Effector CD4-positive, alpha-beta T cell (primary cell): ENCODE measurements at places on chromosomes 12 and 14.

GRCh38 chr12:53533471-53533870 is 26.2 kb upstream of the NPFF start:
- DNase-seq, result no peak

DNA sequence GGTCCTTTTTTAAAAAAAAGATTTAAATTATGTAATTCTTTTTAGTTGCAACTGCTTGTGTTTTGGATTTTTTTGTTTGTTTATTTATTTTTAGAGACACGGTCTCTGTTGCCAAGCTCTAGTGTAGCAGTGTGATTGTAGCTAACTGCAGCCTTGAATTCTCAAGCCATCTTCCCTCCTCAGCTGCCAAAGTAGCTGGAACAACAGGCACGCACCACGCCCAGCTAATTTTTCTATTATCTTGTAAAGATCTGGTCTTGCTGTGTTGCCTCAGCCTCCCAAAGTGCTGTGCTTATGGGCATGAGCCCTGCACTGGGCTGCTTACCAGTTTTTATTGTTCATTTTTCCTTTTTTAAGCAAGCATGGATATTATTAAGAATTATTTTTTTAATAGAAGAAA is 10.6 kb upstream of the ART4 start:
- no peak for DNase-seq

- DNase-seq, result no peak
Observed at GRCh38 chr12:110639336-110640141, 25.6 kb downstream of the TCTN1 start.

- DNase-seq, result no peak
Observed at GRCh38 chr14:60514741-60515491, 6.0 kb downstream of the SIX6 start.

- DNase-seq, result no peak
Observed at GRCh38 chr12:105240228-105240627, 4.3 kb upstream of the APPL2 start.

GRCh38 chr14:44530475-44530874 is 23.4 kb upstream of the FSCB start:
- DNase-seq, result no peak

- DNase-seq, result no peak
Observed at GRCh38 chr12:100755186-100755585, 39.4 kb upstream of the ANO4 start.

GRCh38 chr14:53432378-53432802 is 279.3 kb upstream of the DDHD1 start:
- no peak for DNase-seq

DNA sequence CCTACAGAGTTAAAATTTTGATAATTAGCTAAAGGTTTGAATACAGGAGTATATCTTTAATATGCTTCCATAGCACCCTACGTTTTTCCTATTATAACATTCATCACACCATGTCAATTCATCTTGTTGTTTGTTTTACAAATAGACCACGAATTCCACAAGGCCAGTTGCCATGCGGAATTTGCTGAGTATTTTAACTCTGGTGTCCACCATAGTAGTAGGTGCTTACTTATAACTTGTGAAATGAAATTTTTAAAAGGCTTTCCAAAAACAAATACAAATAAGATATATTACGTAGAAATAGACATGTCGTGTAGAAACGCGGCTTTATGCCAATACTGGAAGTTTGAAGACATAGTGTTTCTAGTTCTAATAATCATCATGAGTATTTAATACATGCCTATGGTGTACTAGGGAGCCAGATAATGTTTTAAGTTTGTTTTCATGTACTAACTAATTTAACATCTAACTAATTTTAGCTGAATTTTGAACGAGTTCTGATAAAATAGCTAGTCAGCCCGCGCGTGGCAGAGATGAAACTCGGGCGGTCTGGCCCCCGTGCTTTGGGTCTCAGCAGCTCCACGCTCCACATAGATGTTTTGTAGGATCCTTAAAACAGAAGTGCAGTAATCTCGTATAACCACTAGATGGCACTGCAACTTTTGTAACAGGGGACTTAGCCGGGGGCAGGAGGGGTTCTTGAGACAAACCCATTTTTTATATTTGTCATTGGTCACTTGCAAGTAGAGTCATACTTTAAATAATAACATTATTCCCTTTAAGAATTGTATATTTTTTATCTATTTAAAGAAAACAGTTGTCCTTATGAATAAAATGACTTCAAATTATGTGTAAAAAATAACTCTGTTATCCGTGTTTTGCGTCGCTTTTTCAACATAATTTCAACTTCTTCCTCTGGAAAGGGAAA is 10.2 kb downstream of the CD69 start:
- peak; percentile 38 for DNase-seq

DNA sequence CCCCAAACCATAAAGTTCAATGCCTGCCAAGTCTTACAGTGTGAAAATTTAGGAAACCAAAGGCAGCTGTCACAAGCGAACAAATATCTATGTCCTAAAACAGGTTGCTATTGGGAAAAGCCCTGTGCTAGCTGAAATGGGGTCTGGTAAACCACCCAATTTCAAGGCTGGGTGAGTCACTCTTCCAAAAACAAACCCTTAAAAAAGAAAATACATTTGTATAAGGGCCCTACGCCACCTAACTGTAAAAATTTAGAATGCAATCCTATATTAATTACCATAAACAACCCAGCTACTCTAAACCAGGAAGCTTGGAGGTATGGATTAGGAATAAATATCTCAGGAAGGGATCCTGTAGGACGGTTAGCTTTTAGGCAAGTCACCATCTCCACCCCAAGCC is 32.1 kb downstream of the PRMT8 start:
- no peak for DNase-seq

- no peak for DNase-seq
Observed at GRCh38 chr12:10285919-10286318, 21.8 kb upstream of the KLRD1 start.

- DNase-seq, result no peak
Observed at GRCh38 chr12:28794211-28794610, 354.9 kb upstream of the FAR2 start.

DNA sequence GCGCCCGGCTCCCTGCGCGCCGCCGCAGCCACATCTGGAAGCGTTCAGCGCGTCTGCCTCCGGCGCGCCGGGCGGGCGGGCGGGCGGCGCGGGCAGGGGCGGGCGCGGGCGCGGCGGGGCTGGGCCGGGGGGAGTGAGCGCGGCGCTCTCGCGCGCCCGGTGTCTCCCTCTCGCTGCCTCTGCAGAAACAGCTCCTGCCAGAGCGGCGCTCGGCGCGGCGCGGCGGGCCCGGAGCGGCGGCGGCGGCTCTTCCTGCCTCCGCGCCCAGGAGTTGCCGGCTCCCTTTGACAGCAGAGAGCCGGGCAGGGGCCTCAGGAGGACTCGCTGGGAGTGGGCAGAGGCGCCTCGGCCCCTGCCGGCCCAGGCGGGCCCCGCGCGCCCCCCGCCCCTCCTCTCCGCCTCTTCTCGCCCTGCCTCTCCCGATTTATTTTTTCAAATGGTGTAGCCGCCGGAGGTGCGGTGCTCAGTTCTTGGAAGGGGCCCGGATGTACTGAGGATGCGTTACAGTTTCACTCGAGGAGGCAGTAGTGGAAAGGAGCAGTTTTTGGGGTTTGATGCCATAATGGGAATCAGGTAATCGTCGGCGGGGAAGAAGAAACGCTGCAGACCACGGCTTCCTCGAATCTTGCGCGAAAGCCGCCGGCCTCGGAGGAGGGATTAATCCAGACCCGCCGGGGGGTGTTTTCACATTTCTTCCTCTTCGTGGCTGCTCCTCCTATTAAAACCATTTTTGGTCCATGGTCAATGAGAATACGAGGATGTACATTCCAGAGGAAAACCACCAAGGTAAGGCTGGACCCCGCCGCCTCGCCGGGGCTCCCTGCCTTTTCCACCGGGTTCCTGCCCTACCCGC is at the start of gene CACNA1C:
TSS of gene CACNA1C (plus strand) at position 162 of the 853 bp plus-strand sequence. CDS start at position 738, 576 bp downstream.
- no peak for DNase-seq

- no peak for DNase-seq
Observed at GRCh38 chr12:27083861-27084394, 1.6 kb upstream of the C12orf71 start.

GRCh38 chr12:93042684-93043083 is 113.6 kb upstream of the EEA1 start:
- DNase-seq, result no peak

DNA sequence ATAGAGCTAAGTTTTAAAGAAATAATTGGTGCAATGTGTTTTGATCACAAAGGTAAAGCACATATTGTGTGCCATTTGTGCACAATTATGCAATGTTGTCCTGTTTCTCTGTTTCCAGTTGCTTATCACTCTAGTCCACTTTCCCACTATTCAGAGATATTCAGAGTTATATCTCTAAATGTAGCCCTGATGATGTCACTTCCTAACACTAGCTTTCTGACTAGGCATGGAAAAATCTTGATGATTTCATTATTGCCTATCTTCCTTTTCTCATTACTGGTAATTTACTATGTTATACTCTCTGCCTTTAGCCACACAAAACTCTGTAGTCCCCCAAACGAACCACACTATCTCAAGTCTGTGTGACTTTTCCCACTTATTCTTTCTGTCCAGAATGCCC is 221.2 kb downstream of the TRHDE start:
- DNase-seq, result no peak

DNA sequence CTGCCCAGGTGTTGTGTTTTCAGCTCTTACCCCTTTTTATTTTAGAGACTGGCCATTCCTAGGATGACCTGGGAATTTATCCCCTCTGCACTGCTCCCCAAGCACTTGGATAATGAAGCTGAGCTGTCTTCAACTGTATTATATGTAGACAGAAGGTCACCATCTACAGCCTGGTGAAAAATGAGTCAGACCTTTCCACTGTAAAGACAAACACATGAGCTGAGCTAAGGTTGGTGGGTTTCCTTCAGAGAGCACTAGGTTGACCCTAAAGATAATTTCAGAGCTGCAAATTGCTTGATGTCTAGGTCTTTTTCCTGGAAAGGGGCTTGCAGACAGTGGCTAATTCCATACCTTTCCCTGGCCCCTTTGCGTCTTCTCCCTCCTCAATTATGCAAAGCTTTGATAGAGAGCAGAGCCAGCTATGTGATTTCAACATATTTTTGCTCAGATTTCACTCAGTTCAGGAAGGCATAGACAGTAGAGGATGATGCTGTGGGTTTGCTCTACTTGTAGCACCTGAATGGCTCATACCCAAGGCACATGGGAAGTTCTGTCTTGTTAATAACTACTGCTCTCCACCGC is 9.2 kb upstream of the IKZF4 start:
- DNase-seq, result no peak

DNA sequence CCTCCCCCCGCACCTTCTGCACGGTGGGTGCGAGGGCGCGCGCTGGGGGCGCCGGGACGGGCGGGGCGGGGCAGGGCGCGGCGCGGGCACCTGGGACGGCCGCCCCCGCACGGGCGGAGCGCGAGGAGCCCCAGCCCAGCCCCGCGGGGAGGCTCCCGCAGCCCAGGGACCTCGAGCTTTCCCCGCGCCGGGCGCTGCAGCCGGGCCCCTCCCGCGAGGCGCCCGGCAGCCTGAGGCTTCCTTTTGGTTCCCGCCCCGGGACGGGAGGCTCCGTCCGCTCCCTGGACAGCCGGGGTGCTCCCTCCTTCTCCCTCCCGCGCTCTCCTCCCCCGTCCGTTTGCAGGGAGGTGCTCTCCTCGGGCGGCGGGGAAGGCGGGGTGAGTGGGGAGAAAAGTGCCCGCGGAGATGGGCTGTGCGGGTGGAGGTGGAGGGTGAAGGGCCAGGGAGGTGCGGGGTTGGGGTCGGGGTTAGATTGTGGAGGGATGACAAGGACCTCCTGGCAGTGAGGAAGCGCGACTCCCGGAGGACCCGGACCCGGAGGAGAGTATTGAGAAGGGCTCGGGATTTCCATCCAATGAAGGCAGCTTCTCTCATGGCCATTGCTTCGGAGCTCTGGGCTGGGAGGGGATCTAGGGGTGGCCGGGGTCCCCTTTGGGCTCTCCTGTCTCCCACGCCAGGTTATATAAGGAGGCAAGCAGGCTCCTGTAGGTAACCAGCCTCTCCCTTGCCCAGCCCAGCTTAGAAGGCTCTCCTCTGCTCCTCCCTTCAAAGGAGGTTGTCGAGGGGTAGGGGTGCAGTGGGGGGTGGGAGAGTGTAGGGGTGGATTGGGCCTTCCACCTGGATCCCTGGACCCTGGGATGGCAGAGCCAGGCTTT is 645 bp downstream of the JDP2 start:
- DNase-seq, result no peak

GRCh38 chr12:5172886-5173285 is 129.2 kb downstream of the KCNA5 start:
- no peak for DNase-seq

DNA sequence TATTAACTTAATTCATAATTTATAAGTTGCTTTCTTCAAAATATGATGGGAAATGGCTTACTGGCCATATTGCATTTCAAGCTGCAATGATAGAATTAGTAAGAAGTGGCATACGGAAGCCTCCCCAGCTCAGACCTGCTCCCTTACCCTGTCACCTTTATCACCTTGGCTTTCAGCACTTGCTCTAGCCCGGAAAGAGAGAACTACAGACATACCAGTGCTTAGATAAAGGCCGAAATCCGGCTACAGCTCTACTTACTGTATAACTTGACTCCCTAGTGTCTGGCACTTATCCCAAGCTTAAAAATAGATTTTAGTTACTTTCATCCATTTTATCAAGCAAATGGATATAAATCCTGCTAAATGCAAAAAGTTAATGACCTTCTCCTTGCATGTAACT is 42.5 kb downstream of the PKP2 start:
- DNase-seq, result no peak

- DNase-seq, result no peak
Observed at GRCh38 chr12:6052940-6053329, 71.5 kb downstream of the VWF start.

DNA sequence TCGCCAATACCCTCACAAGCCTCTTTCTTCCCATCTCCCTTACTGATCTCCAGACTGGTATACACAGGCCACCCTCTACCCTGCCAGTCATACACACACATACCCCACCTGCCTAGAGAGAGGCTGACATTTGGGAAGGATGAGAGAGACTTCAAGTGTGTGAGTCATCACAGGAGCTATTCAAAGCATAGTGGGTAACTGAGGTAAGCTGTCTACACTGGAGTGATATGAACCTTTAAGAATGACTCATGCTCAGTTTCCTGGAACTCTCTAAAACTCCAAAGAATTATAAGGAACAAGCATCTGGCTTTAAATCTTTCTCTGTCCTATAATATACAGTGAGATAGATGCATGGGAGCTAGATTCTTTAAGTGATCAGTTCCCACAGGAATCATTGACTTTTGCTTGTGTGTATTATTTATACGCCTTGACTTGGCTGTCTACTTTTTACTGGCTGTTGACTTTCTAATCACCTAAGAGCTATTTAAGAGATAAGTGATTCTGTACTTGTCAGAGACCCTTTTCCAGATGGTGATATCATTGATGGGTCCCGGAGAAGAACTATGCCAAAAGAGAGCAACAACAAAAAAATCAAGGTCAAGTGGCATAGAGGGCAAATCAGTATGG is 5.8 kb downstream of the IGF1 start:
- DNase-seq, result no peak

GRCh38 chr12:54225666-54226065 is 36.9 kb upstream of the SMUG1 start:
- DNase-seq, result no peak

GRCh38 chr14:76872796-76873432 is 46.7 kb downstream of the LRRC74A start:
- peak; percentile 61 for DNase-seq
